ENCODE measurements at places on chromosomes 16 and 17. TPM values are rescaled to one million over a fixed set of nuclear protein-coding genes. Genes with fewer than 3 reads are reported as not detected.

Gene METTL2A
- 14.1 TPM for total RNA-seq

Gene PHOSPHO1
- total RNA-seq: 0.42 TPM

Gene CLEC3A
- not detected for total RNA-seq

Gene MLYCD
- 3.7 TPM for total RNA-seq

Gene SLC16A6
- 0.89 TPM for total RNA-seq

Gene GGNBP2
- 43.6 TPM for total RNA-seq

Gene CD300LB
- 0.33 TPM for total RNA-seq

Gene KRTAP17-1
- total RNA-seq: not detected

Gene CDT1
- total RNA-seq: 0.08 TPM

DNA sequence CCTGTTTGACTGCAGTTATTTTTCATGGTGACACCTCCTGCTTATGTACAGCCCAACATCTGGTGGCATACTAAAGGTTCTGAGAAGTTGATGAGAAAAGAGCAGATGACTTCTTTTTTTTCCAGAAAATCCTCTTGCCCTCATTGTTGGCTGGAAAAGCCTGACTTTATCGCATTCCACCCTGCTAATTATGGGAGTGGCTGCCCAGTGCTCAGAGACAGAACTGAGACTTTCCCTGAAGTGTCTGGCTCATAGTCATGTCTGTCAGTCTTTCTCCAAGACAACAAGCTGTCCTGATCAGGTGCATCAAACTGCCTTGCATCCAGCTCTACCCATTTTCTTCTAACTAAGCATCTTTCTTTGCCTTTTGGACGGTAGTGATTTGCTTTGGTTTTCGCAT lies 355.2 kb downstream of the CPPED1 start:
- no peak for DNase-seq

- no peak for DNase-seq
Observed at GRCh38 chr16:64539811-64540371, 582.0 kb downstream of the CDH11 start.

DNA sequence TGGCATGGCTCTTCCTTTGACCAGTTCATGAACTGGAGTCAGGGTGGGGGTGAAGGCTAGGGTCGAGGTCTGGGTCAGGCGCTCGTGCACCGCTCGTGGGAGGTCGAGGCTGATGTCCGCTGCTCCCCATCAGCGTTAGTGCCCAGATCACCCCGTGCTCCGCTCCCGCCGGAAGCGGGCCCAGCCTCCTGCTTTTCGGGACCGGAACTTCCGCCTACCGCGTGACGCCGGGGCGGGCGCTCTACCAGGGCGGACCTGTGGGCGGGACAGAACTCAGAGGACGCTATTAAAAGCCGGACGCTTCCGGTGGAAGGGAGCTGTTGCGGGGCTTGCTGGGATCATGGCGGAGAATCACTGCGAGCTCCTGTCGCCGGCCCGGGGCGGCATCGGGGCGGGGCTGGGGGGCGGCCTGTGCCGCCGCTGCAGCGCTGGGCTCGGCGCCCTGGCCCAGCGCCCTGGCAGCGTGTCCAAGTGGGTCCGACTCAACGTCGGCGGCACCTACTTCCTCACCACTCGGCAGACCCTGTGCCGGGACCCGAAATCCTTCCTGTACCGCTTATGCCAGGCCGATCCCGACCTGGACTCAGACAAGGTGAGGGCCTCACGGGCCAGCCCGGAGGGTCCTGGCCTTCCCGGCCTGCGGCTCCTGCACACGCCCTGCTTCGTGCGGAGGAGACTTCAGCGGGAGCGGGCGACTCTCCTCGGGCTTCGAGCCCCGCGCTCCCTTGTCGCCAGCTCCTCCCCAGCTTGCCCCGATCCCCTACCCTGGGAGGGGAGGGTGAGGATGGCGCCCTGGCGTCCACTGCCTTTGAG lies at the start of gene KCTD5:
KCTD5 (plus strand) TSS at position 315 of the 813 bp plus-strand sequence; CDS start at position 341, 26 bp downstream.
- DNase-seq: peak; percentile 97

- DNase-seq: no peak
Observed at GRCh38 chr17:17951524-17951923, 20.7 kb downstream of the TOM1L2 start.

GRCh38 chr17:44933824-44934744 lies 13.5 kb downstream of the KIF18B start:
- DNase-seq: no peak

GRCh38 chr16:60123392-60124023 lies 1389.4 kb upstream of the GOT2 start:
- DNase-seq: no peak

GRCh38 chr16:67766291-67766690 lies 40.1 kb downstream of the RANBP10 start:
- no peak for DNase-seq

GRCh38 chr16:89052890-89053724 lies 40.5 kb upstream of the ACSF3 start:
- DNase-seq: no peak

GRCh38 chr17:7956228-7956965 lies 24.4 kb downstream of the CNTROB start:
- DNase-seq: no peak

DNA sequence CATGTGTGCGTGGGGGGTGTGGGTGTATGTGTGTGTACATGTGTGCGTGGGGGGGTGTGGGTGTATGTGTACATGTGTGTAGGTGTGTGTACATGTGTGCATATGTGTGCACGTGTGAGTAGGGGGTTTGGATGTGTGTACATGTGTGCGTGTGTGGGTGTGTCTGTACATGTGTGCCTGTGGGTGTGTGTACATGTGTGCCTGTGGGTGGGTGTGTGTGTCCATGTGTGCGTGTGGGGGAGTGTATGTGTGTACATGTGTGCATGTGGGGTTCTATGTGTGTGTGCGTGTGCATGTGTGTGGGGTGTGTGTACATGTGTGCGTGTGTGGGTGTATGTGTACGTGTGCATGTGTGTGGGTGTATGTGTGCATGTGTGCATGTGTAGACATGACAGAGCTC lies 129.1 kb downstream of the C16orf95 start:
- DNase-seq: no peak

DNA sequence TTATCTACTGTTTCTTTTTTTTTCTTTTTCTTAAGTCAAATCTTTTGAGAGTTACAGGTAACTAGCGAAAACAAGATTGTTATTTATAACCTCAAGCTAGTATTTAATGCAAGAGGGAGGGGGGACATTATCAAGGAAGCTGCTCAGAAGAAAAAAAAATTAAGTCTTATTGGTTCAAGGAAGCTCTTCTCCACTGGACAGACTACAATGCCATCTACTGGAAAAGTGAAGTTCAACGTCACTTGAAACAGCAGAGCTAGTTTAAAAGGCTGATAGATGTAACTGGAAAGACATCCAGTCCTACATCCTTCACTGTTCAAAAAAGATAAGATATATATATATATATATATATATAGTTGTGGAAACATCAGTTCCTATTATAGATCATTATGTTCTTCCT lies 418.0 kb upstream of the PSMD7 start:
- DNase-seq: no peak

DNA sequence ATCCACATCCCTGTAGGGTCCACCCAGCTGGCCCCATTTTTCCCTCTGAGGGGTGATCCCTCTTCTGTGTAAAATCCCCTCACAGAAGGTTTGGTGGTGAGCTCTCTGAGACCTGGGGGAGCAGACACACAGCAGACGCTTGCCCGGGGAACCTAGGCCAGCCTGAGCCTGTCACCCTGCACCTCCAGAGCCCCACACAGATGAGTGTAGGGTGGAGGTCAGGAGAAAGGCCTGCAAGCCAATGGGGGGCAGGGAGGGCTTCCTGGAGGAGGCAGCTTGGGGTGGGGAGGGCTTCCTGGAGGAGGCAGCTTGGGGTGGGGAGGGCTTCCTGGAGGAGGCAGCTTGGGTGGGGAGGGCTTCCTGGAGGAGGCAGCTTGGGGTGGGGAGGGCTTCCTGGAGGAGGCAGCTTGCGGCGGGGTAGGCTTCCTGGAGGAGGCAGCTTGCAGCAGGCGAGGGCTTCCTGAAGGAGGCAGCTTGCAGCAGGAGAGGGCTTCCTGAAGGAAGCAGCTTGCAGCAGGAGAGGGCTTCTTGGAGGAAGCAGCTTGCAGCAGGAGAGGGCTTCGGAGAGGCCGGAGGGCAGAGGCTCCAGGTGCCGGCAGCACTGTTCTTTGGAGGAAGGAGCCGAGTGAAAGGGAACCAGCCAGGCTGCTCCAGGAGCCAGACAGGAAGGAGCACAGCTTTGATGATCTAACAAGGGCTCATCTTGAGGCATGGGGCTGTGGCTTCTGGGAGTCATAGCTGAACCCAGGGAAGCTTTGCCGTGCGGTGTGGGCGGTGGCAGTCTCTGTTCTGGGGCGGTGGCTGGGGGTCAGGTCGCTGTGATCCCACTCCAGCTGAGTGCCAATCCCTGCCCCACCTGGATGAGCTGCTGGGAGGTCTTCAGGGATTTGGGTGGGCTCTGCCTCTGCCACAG lies 83.7 kb upstream of the ZNF469 start:
- no peak for DNase-seq

GRCh38 chr17:14019186-14019956 lies 49.9 kb upstream of the COX10 start:
- DNase-seq: no peak

GRCh38 chr17:5902181-5903140 lies 167.7 kb upstream of the WSCD1 start:
- DNase-seq: no peak

- DNase-seq: no peak
Observed at GRCh38 chr17:733743-734142, 1.3 kb downstream of the TLCD3A start.

DNA sequence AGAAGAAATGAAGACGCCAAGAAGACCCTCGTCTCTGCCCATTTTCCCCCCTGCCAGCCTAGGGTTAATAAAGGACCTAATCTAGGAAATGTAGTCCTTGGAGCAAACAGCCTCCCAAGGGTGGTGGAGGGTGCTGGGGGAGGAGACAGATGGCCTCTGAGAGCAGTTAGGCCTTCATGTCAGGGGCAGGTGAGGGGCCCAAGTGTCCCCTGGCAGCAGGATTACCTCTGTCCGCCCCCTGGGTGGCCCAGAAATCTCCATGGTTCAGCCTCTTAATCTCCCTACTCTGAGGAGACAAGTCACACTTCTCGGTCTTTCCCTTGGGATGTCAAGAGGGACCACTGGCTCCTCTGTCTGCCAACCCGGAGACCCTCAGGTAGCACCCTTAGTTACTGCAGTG lies 365.4 kb upstream of the TNRC6C start:
- DNase-seq: peak; percentile 22

DNA sequence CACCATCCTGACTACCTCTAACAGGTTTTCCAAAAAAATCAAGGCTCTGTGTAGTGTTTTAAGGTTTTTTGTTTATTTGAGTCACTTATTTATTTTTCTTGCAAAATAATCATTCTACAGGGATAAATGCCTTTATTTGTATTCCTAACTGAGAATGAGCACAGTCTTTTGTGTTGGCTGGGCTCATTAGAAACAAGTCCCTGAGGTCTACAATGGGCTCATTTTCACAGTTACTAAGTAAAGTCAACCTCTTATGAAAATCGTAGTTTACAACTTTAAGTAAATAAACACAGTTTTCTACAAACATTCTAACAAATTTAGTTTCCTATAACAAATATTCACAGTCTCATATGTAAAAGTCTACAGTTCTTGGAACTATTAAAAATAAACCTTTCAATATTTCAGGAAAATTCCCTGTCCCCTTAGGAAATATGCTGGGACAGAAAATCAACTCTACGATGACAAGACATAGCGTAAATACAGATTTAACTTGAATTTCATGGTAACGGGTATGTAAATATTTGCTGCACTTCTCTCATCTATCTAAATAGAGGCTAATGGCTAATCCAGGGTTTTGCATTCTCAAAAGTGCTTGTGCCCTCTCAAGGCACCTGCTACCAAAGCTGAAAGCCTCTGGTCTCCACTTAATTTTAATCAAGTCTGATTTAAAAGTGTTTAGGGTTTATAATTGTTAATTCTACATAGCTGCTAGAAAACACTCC lies 31.5 kb upstream of the CDH5 start:
- DNase-seq: no peak

- DNase-seq: no peak
Observed at GRCh38 chr16:12195296-12195695, 218.8 kb downstream of the SNX29 start.

DNA sequence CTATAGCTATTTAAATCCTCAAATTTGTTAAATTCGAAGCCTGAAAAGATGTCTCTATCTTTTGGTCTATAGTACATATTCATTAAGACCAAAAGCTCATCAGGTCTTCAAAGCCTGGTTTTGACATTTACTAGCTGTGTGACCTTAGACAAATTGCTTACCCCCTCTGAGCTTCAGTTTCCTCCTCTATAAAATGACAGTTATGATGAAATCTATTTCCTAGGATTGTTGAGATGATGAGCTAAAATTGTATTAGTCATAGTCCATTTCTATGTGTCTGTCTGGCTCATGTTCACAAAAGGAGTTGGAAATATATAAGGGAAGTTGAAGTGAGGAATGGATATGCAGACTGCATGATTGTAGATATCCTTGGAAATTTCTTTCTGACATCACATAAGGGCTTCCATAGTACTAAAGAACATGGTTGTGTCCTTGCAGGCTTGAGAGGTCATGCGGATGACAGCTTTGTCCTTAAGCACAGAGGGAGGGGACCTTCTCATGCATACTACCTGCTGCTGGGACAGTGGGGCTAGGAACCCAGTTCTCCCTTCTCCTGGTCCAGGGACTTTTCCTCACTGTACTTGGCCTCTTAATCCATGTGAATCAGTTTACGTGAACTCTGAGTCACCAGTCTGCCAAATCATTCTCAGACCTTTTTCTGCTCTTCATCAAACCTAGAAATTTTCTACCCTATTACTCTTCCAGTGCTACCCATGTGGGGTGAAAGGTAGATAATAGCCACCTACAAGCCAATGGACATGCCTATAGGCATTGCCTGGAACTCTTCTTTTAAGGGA lies 487.5 kb upstream of the SALL1 start:
- DNase-seq: no peak

GRCh38 chr17:5530265-5531084 lies 44.1 kb downstream of the MIS12 start:
- no peak for DNase-seq

GRCh38 chr17:15946611-15947120 lies 1.7 kb downstream of the ADORA2B start:
- no peak for DNase-seq

DNA sequence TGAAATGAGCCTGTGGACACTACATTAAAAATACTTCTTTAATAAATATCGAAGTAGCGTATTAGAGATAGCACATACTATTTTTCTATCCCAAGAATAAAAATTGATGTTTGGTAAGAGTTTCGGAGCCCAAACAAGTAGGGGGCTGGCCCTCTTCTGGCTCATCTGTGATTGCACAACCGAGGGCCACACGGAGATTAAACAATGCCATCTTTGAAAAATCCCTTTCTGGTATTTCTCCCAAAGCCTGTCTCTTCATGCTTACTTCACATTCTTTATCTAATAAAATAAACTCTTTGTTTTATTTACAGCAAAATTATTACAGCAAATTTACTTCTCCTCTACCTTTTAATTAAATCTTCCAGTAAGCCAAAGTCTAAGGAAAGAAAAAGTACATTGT lies 9.6 kb upstream of the MYH11 start:
- no peak for DNase-seq

GRCh38 chr16:11327277-11328171 lies 17.7 kb upstream of the RMI2 start:
- DNase-seq: no peak
